T-helper 22 cell (primary cell): ENCODE measurements at places on chromosomes 3 and 15.

DNA sequence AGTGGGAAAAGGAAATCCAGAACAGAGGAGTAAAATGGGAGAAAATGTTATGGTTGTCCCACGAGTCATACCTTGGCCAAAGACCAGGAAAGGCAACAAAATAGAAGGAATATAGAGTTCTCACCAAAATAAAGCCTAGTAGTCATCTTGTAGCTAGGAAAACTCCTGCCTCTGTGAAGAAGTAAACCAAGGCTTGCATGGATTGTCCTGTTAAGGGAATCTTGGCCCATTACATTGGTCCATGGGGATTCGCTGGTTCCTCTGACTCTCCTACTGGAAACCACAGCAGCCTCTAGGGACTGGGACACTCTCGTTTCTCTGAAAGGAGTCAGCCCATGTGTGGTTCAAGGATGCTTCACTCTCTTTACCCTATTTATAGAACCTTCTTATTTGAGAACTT lies 62.9 kb upstream of the FNDC3B start:
- no peak for DNase-seq

GRCh38 chr3:30795176-30795575 lies 99.3 kb downstream of the GADL1 start:
- DNase-seq = no peak

- DNase-seq = no peak
Observed at GRCh38 chr3:126351771-126352475, 5.3 kb downstream of the KLF15 start.

DNA sequence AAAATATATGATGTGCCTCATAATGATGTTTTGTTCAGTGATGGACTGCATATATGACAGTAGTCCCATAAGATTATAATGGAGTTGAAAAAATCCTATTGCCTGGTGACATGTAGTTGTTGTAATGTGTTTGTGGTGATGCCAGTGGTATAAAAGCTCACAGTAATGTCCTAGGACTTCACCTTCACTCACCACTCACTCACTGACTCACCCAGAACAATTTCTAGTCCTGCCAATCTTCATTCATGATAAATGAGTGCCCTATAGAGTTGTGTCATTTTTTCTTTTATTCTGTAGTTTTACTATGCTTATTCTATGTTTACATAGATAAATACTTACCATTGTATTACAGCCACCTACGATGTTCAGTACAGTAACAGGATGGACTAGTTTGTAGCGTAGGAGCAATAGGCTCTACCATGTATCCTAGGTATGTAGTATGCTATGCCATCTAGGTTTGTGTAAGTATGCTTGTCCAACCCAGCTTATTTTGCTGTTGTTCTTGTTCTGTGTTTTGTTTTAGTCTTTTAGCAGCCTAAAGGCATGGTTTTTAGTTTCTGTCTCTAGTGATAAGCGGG lies 88.5 kb upstream of the LRRFIP2 start:
- DNase-seq = no peak

DNA sequence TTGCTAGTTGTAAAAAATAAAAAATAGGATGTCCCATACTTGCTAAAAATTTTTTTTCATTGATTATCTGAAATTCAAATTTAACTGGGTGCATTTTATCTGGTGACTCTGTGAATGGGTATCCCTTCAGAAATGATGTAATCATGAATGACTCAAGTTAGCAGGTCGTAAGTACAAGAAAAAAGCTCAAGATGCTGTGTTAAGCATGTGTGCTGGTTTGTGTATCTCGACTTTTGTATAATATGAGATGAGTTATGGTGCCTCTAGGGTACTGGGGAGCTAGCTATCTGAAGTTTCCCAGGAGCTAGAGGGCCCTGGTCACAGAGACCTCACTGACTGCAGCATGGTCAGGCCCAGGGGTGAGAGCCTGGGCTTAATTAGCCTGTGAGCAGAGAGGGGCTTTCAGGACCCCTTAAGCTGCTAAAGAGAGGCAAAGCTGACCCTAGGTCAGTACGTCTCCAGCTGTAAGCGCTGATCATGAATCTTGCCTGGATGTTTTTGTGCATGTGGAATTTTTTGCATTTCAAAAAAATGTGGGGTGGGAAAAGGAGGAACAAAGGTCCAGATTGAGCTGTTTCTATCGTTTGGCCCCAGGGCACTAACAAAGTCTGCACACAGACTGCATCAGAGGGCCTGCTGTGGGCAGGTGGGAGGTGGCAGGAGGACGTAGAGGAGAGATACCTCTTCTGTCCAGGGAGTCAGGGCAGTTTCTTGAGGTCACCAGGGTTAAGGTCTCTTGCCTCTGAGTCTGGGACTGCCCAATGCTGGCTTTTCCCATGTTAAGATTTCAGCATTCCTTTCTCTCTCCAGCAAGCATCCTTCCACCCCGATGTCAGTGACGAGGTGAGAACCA lies 233.2 kb upstream of the TPM1 start:
- DNase-seq = no peak

GRCh38 chr3:50530001-50530970 lies 26.9 kb upstream of the CACNA2D2 start:
- DNase-seq = no peak

DNA sequence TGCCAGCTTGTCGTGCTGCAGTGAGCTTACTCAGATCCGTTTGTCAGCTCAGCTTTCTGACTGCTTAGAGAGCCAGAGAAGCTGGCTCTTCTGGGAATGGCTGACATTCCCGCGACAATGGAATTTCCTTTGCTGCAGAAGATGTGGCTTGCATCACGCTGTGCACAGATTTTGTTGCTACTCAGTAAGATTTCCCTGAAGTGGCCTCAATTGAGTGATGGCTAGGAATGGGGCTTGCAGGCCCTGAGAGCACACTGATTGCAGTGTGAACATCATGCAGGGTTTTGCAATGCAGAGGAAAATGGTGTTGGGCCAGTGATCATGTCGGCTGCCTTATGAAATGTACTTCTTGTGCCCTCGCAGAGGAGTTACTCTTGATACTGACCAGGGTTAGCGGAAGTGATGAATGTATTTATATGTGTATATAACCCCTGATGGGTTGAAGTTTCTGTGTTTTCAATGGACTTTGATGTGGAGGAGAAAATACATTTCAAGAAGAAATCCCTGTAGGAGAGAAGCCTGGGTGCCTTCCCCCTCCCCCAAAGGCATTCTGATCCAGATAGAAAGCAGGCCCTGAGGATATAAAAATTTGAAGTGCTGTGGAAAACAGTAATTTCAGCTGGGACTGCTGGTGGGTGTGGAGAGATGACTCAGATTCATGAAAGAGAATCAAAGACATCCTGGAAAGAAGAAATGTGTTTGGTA lies 102.5 kb upstream of the PDZRN3 start:
- DNase-seq = no peak
